ENCODE measurements at places on chromosomes 11 and 22.

- no peaks in the 10 kb centered on the region for H3K4me1 ChIP-seq
- H3K27ac ChIP-seq: no peak overlapping the region
- H3K4me3 ChIP-seq: no peak overlapping the region
- no peaks in the 10 kb centered on the region for H3K27me3 ChIP-seq
- no peaks in the 10 kb centered on the region for H3K36me3 ChIP-seq
Measured at GRCh38 chr11:40506226-40506625, 953.2 kb downstream of the LRRC4C start.

GRCh38 chr11:12287374-12288211, 89.8 kb upstream of the PARVA start:
- H3K27ac ChIP-seq: peak overlapping the region; percentile 91
- H3K27me3 ChIP-seq: peaks cover 25% of the 10 kb centered on the region
- H3K4me1 ChIP-seq: peaks cover 36% of the 10 kb centered on the region
- H3K4me3 ChIP-seq: no peak overlapping the region
- DNase-seq: peak; percentile 69
- no peaks in the 10 kb centered on the region for H3K36me3 ChIP-seq

GRCh38 chr11:11164334-11164690, 188.7 kb downstream of the CSNK2A3 start:
- H3K4me1 ChIP-seq: no peaks in the 10 kb centered on the region
- no peak overlapping the region for H3K27ac ChIP-seq
- H3K27me3 ChIP-seq: peaks cover 11% of the 10 kb centered on the region
- no peaks in the 10 kb centered on the region for H3K36me3 ChIP-seq

DNA sequence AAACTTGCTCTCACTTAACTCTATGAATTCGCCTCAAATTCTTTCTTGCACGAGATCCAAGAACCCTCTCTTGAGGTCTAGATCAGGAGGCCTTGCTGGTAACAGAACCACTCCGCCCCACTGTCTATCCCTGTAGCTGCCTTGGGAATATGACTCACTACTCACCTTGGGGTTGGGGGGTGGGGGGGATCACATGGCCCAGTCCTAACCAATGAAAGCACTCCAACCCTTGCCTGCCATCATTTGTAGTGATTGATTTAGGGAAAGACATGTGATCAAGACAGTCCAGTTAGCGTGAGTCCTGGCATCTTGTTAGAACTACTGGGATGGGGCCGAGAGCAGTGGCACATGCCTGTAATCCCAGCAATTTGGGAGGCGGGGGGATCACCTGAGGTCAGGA, 4.8 kb upstream of the MRTFA start:
- H3K36me3 ChIP-seq: peaks cover 4% of the 10 kb centered on the region
- no peak for DNase-seq
- no peak overlapping the region for H3K27ac ChIP-seq
- no peak overlapping the region for H3K4me3 ChIP-seq
- peaks cover 31% of the 10 kb centered on the region for H3K4me1 ChIP-seq

- peaks cover 71% of the 10 kb centered on the region for H3K4me1 ChIP-seq
- no peak for DNase-seq
- H3K4me3 ChIP-seq: no peak overlapping the region
- H3K36me3 ChIP-seq: peaks cover 56% of the 10 kb centered on the region
Measured at GRCh38 chr22:23187871-23188700, 7.8 kb downstream of the BCR start.

- peaks cover 59% of the 10 kb centered on the region for H3K27me3 ChIP-seq
- peaks cover 36% of the 10 kb centered on the region for H3K4me1 ChIP-seq
- H3K27ac ChIP-seq: no peak overlapping the region
- H3K36me3 ChIP-seq: peaks cover 11% of the 10 kb centered on the region
Measured at GRCh38 chr22:43234264-43234988, 47.5 kb upstream of the TTLL12 start.

DNA sequence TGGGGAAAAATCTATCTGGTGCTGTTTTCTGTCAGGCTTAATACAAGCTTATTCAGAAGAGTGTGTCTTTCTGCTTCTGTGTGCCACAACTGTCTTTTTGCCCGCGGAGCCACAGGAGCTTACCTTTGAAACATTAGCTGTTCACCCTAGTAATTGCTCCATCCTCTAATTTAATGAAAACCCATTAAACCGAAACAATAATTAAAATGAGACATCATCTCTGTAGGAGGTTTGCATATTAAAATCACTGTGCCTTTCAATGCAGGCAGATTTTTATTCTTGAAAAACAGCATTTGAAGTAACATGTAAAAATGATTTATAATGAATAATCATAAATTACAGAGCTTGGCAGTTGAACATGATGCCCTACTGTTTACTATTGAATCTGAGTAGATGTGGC, 102.3 kb downstream of the NELL1 start:
- peaks cover 15% of the 10 kb centered on the region for H3K4me1 ChIP-seq
- no peaks in the 10 kb centered on the region for H3K36me3 ChIP-seq

DNA sequence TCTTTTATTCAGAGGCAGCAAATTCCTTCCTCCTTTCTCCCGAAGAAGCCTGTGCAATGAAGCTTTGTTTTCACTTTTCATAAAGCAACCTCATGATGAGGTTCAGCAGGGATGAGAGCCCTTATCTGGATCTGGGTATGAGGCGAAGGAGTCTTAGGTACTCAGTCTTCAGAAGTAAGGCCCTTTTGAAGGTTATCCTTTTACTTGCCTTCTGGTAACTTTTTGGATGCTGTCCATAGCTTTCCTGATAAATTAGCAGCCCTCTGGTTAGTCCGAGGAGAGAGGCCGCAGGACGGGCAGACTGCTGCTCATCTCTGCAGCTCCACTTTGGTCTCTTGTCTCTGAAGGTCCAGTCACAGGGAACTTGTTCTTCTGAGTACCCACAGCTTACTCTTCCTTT, 1.1 kb downstream of the TRIM22 start:
- H3K4me3 ChIP-seq: no peak overlapping the region
- H3K27ac ChIP-seq: no peak overlapping the region
- H3K36me3 ChIP-seq: no peaks in the 10 kb centered on the region
- H3K27me3 ChIP-seq: peaks cover 4% of the 10 kb centered on the region
- DNase-seq: no peak

- H3K27ac ChIP-seq: no peak overlapping the region
- no peaks in the 10 kb centered on the region for H3K36me3 ChIP-seq
- peak overlapping the region; percentile 11 for H3K4me3 ChIP-seq
- H3K4me1 ChIP-seq: peaks cover 28% of the 10 kb centered on the region
- DNase-seq: no peak
Measured at GRCh38 chr11:13008061-13008435, 1.1 kb upstream of the RASSF10 start.

GRCh38 chr11:131796089-131796488, 425.7 kb downstream of the NTM start:
- H3K27ac ChIP-seq: peak overlapping the region; percentile 44
- no peak for DNase-seq
- H3K36me3 ChIP-seq: no peaks in the 10 kb centered on the region
- peaks cover 16% of the 10 kb centered on the region for H3K27me3 ChIP-seq
- H3K4me3 ChIP-seq: no peak overlapping the region
- peaks cover 56% of the 10 kb centered on the region for H3K4me1 ChIP-seq

- H3K36me3 ChIP-seq: no peaks in the 10 kb centered on the region
- H3K4me1 ChIP-seq: peaks cover 31% of the 10 kb centered on the region
- DNase-seq: no peak
- peaks cover 6% of the 10 kb centered on the region for H3K27me3 ChIP-seq
Measured at GRCh38 chr11:2301631-2302305, at the start of the genes C11orf21 and TSPAN32. TSS of gene C11orf21 (minus strand) at chr11:2301918. CDS start at chr11:2301808, 110 bp downstream. TSS of gene TSPAN32 (plus strand) at chr11:2302013. CDS start at chr11:2302150, 137 bp downstream.

GRCh38 chr11:65262381-65262680, 569 bp downstream of the POLA2 start:
- peak overlapping the region; percentile 94 for H3K4me3 ChIP-seq
- peaks cover 42% of the 10 kb centered on the region for H3K4me1 ChIP-seq
- peaks cover 15% of the 10 kb centered on the region for H3K27me3 ChIP-seq
- DNase-seq: no peak
- no peak overlapping the region for H3K27ac ChIP-seq

GRCh38 chr11:61090982-61091372, 11.3 kb upstream of the CD5 start:
- H3K27ac ChIP-seq: no peak overlapping the region
- peaks cover 5% of the 10 kb centered on the region for H3K36me3 ChIP-seq
- no peak for DNase-seq
- peaks cover 21% of the 10 kb centered on the region for H3K4me1 ChIP-seq
- peaks cover 7% of the 10 kb centered on the region for H3K27me3 ChIP-seq

- H3K27ac ChIP-seq: no peak overlapping the region
- no peak overlapping the region for H3K4me3 ChIP-seq
- H3K27me3 ChIP-seq: peaks cover 15% of the 10 kb centered on the region
- no peaks in the 10 kb centered on the region for H3K4me1 ChIP-seq
Measured at GRCh38 chr22:32079130-32080089, 36.3 kb downstream of the SLC5A1 start.

- H3K4me1 ChIP-seq: peaks cover 33% of the 10 kb centered on the region
- DNase-seq: no peak
Measured at GRCh38 chr11:120229451-120230424, 10.2 kb upstream of the POU2F3 start.

DNA sequence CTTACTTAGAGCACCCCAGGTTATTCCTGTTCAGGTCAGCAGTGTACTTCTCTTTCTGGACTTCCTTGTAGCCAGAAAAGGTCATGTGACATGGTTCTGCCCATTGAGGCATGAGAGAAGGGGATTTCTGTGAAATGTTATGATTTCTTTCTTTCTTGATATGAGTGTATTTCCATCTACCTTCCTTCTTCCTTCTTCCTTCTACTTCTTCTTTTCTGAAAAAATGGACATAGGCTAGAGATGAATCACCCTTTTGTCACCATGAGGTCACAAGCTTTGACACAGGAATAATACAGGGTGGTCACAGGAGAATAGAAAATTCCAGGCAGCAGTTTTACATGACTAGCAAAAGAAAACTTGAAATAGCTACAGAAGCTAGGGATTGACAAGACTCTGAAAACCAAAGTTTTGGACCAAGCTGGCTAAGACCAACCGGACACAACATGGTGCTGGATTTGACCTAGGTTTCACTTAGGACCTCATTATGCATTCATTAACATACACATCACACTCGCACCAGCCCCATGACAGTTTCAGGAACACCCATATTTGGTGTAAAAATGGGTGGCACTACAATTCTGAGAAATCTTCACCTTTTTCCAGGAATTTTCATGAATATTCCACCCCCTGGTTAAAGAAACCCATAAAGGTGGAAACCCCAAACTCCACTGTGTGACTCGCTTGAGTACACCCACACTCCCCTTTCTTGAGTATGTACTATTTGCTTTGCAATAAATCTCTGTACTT, 21.2 kb upstream of the MAP6 start:
- peaks cover 10% of the 10 kb centered on the region for H3K4me1 ChIP-seq
- H3K27ac ChIP-seq: no peak overlapping the region
- H3K27me3 ChIP-seq: peaks cover 59% of the 10 kb centered on the region
- peaks cover 4% of the 10 kb centered on the region for H3K36me3 ChIP-seq
- no peak for DNase-seq

DNA sequence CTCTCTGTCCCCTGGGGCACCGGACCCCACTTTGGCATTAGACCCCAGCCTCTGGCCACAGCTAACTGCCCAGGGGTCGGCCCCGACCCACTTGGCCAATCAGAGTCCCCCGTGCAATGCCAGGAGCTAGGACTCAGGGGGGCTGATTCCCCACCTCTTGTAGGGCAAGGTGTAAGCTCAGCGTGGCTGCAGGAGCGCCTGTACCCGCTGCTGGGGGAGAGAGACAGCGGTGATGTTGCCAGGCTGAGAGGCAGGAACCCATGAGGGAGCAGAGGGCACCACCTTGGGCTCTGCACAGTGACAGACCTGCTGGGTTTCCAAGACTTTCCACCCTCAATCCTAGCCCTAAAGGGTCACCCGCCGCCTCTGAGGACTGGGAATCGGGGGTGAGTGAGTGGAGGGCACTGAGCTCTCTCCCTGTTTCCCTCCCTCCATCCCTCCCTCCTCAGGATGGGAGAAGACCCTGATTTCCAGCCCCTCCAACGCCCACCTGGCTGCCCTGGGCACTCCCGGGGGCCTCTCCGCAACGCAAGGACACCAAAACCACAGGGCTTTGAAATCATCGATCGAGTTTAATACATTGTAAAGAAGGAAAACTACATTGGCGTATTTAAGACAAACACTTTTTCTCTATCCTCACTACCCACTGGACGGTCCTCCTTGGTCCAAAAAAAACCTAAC, 128.4 kb downstream of the ARHGAP8 start:
- H3K36me3 ChIP-seq: peaks cover 59% of the 10 kb centered on the region
- peak overlapping the region; percentile 78 for H3K27ac ChIP-seq
- H3K4me3 ChIP-seq: no peak overlapping the region
- DNase-seq: no peak

- H3K27me3 ChIP-seq: peaks cover 17% of the 10 kb centered on the region
- H3K4me1 ChIP-seq: peaks cover 62% of the 10 kb centered on the region
Measured at GRCh38 chr22:43222262-43222661, 35.3 kb upstream of the TTLL12 start.

DNA sequence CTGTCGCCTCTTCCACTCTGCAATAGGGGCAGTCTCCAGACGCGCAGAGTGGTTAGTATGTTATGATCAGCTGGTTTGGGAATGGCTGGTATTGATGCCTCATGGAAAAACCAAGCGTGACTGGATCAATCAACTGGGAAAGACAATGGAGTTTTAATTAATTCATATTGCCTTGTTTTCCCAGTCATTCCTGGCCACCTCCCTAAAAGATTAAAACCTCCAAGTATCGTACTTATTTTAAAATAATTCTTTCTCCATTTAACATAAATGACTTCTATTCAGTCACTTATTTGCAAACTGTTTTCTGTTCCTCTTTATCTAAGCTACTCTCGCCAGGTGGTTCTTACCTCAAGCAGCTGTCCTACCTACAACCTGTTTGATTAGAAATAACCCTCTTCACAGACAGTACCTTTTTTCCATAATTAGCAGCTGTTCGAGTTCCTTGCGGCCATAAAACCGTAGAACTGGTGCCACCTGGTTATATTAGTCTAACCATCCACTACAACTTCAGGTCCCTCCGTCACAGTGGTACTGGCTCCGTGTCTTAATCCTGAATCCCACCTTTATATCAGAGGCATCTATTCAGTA, 898 bp downstream of the ZNF215 start:
- peak overlapping the region; percentile 97 for H3K4me3 ChIP-seq
- peaks cover 6% of the 10 kb centered on the region for H3K27me3 ChIP-seq
- H3K4me1 ChIP-seq: peaks cover 26% of the 10 kb centered on the region
- no peak for DNase-seq
- H3K27ac ChIP-seq: no peak overlapping the region

DNA sequence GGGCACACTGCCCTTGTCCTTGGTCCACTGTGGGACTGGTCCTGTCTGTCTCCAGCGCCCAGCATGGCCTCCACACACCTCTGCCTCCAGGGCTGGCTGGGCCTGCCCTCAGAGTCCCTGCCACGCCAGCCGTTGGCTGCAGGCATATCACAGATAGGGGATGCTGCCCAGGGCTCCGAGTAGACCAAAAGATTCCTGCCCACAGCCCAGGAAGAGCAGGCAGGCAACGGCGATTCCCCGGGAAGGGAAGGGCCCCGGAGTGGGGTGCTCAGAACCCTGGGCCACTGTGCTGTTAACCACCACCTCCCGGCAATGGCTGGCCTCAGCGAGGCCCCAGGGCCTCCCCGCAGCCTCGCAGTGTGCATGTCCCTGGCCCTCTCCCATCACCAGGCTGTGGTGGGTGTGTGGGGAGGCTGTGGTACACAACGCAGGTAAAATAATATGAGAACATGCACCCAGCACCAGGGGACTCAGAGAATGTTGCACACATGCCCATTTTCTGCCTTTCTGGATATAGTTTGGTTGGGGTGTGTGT, 2.2 kb downstream of the IFITM5 start:
- no peaks in the 10 kb centered on the region for H3K36me3 ChIP-seq
- DNase-seq: no peak
- peaks cover 42% of the 10 kb centered on the region for H3K4me1 ChIP-seq
- H3K4me3 ChIP-seq: no peak overlapping the region
- no peak overlapping the region for H3K27ac ChIP-seq
